ENCODE measurements at places on chromosomes 5 and 9.

- no peak for DNase-seq
Measured at GRCh38 chr5:139881143-139881733, 85.6 kb downstream of the PSD2 start.

DNA sequence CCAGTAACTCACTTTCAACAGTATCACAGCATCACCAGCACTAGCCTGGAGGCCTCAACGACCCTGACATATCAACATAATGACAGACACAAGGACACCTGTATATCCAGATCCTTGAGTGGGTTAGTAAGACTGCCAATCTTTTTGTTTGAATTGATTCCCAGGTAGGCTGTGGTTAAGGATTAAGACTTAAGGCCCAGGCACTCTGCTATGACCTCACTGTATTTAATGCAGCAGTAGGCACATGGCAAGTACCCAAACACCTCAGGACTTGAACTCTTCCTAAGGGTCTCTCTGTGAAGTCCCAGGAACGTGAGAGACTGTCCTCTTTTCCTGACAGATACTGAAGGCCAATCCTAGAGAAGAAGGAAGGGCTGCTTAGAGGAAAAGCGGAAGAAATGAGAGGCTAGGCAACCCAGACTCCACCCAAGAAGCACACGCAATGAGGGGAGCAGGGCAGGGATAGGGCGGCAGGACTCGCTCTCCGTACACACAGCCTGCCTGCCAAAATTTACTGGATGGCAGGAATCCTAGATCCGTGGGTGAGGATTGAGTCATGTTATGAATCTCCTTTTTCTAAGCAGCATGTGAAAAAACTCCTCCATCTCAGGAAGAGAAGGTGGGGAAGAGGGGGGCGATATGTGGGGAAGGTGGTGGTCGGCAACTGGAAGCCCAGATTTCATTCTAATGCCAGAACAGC is 93.4 kb downstream of the SIL1 start:
- no peak for DNase-seq

DNA sequence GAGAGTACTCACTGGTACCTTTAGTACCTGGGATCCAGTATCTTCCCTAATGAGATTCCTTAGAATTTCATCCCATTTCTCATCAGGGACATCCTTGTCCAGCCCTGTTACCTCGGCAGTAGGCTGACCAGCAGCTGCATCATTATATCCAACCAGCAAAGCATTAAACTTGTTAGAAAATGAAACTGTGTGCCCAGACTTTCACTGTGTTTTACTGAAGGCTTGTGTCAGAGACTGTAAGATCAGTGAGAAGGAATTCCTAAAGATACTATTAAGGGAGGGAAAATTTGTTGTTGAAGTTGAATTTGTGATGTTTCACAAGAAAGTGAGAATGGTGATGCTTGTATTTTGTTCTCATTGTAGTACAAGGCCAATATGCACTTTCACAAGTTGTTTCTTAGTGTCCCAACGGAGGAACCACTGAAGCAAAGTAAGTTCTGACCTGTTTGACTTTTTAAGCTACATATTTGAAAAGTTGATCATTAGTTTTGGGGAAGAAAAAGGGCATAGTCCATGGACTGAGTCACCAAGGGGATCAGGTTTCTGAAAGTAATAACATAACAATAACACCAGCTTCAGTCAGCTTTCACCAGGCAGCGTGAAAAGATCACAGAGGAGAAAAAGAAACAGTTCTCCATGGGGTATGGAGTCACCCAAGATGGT is 48.8 kb downstream of the GRAMD2B start:
- no peak for DNase-seq

GRCh38 chr9:118650417-118650816 is 718.8 kb downstream of the BRINP1 start:
- no peak for DNase-seq

DNA sequence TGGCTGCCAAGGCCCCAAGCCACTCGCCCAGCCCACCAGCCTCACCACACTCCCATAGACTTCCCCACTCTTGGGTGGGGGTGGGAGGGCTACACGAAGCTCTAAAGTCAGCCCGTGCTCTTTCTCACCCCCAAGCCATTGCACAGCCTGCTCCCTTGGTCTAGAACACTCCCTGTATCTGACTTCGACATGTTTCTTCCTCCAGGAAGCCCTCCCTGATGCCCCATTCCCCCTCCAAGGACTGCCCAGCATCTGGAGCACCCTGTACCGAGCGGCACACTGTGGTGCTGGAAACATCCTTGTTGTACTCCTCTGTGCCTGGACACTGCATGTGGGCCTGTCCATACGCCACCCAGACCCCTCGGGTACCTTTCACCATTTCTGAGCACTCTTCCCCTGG is 49.4 kb upstream of the KCNMB1 start:
- DNase-seq: no peak

- DNase-seq: peak; percentile 52
Measured at GRCh38 chr5:96761618-96762017, 46.1 kb downstream of the ERAP1 start.

DNA sequence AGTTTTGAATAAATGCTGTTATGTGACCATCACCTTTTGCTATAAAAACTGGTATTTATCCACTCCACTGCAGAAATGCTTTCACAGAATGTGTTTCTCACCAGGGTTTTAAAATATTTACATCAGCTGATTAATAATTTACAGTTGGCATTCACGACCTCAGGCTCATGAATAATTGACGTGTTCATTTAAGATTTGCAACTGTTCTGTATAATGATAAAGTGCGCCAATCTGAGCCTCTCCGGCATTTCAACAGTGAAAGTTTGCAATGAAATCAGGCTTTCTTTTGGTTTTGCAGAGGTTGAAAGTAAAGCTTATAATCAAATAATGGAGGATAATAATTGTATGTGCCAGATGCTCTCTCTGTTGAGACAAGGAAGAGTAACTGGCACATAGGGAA is 434.9 kb downstream of the ICE1 start:
- DNase-seq: no peak

- no peak for DNase-seq
Measured at GRCh38 chr9:83340451-83340850, 197.8 kb downstream of the FRMD3 start.

DNA sequence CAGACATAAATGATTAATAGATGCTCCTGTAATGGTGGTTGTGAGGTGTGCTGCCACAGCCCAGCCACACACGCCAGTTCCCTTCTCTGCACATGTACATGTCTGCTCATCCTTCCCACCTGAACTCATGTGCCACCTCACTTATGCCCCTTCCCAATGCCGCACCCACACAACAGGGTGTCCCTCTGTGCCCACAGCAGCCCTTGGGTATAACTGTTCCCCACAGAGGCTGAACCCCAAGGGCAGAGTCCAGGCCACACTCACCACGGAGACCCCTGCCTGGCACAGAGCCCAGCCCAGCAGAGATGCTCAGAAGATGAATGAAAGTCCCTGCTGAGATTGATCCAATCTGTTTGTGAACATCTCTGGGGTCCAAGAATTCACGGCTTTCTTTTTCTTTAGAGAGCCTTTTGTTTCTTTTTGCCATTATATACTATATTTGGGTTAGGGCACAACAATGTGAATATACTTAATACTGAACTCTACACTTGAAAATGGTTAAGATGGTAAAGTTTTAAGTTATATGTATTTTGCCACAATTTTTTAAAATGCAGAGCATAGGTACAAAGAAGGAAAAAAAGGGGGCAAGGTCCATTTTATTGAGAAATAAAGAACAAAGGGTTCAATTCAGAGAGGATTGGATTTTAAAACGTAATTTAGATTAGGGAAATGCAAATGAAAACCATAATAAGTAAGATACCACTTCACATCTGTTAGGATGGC is 29.6 kb downstream of the IRF1 start:
- DNase-seq: no peak

DNA sequence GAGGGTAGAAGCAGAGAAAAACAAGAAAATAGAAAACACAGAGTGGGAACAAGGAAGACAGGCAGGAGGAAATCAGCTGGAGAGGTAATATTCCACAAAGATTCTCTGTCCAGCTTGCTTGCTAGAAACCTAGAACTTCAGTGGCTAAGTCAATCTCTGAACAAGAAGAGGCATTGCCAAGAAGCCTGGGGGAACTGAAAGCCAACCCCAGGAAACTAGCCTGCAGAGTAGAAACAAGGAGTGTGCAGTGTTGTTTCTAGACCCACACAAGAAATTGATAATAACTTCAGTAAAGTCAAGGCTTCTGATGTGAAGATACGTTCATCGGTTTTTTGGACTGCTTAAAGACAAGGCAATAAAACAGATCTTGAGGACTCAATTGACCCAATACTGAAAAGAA is 234.5 kb upstream of the MAP3K1 start:
- no peak for DNase-seq

- peak; percentile 5 for DNase-seq
Measured at GRCh38 chr9:126203313-126203712, 123.3 kb upstream of the MVB12B start.

- no peak for DNase-seq
Measured at GRCh38 chr9:118271331-118271730, 567.1 kb downstream of the TLR4 start.
